ENCODE measurements at places on chromosomes 16 and 17.

GRCh38 chr17:42509841-42510240, 26.2 kb upstream of the NAGLU start:
- no peak for DNase-seq

GRCh38 chr17:73773702-73774101, 129.5 kb upstream of the SDK2 start:
- no peak for DNase-seq

DNA sequence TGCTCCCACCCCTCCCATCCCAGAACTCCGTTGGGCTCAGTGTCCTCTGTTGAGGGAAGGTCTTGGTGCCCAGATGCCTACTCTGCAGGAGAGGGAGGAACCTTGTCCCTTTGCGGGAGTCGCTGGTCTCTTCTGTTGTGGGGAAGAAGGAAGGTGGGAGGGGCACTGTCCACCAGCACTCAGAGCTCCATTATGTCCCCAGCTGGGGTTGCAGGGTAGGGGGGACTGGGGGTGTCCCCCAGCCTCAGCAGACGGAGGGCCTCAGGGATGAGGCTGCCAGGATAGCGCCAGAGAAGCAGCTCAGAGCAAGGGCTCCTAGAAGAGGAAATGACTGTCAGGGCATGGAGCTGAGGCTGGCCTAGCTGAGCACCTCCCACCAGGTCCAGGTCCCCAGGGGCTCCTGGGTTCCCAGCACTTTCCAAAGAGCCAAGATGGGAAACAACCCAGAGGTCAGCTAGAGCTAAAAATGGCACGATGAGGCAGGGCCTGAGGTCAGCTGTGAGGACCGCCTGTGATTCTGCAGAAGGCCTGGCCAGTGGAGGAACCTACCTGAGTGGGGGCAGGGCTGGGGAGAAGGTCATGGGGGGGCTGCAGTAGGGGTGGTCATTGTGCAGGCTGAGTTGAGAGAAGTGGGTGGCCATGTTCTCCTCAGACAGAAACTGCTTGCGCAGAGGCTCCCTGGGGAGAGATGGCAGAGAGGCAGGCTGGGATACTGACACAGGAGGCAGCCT, 893 bp downstream of the HCFC1R1 start:
- no peak for DNase-seq

DNA sequence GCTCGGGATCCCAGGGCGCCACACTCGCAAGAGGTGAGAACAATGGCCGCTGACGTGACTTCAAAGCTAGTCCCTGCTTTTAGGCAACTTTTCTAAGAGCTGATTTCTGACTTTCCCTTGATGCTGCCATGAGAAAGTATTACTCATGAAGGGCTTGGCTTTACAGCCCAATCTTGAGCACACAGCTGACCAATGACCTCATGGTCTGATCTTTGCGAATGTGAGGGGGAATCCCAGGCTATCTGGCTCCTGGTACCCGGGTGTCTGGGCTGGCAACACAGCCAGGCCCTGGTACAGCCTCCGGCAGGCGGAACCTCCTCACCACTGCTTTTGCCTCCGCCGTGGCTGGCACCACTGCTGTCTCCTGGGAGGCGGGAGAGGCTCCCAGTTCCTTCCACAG, 17.5 kb downstream of the NDUFAF8 start:
- DNase-seq = no peak

GRCh38 chr17:54968988-54969332, 395 bp downstream of the STXBP4 start:
- no peak for DNase-seq

DNA sequence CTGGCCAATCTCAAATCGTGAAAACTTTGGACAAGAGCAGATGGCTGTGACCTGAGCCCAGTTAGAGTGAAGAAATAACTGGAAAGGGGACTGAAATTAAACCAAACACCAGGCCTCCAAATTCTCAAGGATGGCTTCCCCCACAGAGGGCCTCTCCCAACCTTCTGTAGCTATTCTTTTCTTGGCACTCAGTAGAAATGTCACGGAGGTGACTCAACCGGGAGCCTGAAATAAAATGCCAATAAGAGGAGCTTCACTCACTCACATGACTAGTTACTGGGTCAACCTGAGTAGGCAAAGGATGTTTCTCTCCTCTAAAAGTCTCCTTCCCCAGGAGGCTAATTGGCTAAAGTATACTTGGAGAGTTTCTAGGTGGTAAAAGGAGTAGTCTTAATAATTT, 230.7 kb downstream of the MAF start:
- no peak for DNase-seq

DNA sequence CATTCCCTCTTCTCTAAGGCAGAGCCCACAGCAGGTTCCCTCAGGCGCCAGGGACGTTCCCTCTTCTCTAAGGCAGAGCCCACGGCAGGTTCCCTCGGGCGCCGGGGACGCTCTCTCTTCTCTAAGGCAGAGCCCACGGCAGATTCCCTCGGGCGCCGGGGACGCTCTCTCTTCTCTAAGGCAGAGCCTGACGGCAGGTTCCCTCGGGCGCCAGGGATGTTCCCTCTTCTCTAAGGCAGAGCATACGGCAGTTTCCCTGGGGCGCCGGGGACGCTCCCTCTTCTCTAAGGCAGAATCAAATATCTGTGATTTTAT, 24.3 kb downstream of the ACSF3 start:
- DNase-seq = no peak

DNA sequence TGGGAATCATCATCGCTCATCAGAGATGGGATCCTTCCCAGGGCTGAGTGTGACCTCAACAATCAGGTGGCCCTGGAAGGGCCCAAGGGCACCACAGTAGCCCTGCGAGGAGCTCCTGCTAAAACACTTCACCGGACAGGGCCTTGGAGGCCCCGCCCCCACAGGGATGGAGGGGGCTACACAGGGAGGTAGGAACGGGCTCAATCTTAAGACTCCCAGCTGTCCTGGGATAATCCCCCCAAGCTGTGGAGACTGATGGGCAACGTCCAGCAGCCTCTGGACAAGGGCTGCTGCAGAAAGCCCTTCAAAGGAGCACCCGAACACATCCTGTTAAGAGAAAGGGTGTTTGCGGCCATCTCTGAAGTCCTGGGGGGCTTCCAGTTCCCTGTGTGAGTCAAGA, 60.4 kb downstream of the ZNF423 start:
- DNase-seq = no peak

DNA sequence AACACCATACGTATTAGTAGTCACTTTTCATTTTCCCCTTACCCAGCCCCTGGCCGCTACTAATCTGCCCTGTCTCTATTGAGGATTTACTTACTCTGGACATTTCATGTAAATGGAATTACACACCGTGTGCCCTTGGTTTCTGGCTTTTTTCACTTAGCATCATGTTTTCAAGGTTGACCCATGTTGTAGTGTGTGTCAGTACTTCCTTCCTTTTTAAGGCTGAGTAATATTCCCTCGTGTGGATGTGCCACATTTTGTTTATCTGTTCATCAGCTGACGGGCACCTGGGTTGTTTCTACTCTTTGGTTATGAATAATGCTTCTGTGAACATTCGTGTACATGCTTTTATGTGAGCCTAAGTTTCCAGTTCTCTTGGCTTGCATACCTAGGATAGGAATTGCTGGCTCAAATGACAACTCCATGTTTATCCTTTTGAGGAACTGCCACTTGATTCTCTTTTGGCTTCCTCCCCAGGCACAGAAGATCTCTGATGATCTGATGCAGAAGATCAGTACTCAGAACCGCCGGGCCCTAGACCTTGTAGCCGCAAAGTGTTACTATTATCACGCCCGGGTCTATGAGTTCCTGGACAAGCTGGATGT, 7.7 kb downstream of the PSMD3 start:
- DNase-seq = no peak

DNA sequence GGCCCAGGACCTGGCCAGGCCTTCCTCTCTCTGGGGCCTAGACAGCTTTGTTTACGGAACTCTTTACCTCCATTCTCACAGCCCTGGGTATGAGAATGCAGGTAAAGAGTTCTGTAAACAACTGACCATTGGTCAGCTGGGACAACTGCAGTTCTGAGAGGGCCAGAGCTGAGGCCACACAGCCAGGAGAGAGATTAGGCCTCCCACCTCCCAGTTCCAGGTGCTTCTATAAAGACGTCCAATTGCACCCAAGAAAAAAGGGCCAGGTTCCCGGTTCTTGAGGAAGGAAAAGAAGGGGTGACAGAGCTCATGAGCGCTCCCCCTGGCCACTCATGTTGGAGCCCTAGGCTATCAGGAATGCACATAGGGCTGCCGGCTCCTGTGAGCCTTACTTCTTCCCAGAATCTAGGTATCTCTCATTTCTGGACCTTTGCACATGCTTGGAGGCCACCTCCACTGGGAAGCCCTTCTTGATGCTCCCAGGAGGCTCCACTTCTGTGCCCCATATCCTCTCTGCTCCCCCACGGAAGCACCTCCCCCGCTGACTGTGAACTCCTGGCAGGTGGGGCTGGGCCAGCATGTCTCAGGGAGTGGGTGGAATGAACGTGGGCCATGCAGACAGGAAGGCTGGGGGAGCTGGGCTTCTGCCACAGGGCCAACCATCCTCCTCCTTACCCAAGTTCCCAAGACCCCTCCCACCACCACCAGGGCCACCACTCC, 13.1 kb downstream of the CNGB1 start:
- DNase-seq = no peak

- no peak for DNase-seq
Observed at GRCh38 chr16:59540621-59541020, 806.5 kb upstream of the GOT2 start.

DNA sequence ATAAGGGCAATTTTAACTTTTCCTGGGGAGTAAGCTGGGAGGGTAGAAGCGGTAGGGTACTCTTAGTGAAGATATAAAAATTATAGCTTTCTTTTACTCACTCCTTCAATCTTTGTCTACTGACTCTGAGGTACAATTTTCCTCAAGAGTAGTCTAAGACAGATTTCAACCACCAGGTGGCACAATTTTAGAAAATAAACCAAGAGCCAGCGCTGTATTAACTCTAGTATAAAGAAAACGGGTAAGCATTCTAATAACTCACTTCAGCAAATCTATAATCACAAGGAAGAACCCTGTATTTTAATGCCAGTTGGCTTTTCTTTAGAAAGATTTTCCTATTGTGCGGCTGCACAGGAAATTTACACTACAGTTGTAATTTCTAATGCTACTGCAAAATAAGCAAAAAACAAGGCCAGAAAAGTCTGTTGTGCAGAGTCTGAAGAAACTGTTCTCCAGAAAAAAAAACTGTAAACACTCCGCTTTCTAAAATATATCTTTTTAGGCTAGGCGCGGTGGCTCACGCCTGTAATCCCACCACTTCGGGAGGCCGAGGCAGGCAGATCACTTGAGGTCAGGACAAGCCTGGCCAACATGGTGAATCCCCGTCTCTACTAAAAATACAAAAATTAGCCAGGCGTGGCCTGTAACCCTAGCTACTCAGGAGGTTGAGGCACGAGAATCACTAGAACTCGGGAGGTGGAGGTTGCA, 1.9 kb downstream of the CMC2 start:
- DNase-seq = peak; percentile 35

GRCh38 chr17:80005360-80006338, 30.0 kb downstream of the TBC1D16 start:
- DNase-seq = peak; percentile 58

GRCh38 chr17:64401941-64402340, 11.3 kb upstream of the PECAM1 start:
- no peak for DNase-seq

GRCh38 chr17:51028176-51028863, 92.3 kb downstream of the SPAG9 start:
- no peak for DNase-seq

GRCh38 chr16:49453021-49453420, 79.4 kb downstream of the C16orf78 start:
- no peak for DNase-seq

DNA sequence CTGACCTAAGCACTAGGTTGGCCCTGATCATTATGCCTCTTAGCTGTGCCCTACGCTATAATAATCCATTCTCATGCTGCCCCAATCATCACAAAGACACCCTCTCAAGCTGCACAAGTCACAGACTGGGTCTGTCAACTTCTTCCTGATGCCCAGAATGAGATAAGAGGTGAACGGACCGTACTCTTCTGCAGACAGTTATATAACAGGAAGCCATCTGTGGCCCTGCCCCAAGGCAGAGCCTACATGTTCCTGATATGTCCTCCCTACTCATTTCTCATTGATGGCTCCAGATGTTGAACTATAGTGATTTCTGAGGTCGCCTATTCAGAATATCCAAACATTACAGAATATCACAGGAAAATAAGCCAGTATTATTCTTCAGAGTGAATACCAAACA, 471.6 kb upstream of the ERCC4 start:
- DNase-seq = no peak

DNA sequence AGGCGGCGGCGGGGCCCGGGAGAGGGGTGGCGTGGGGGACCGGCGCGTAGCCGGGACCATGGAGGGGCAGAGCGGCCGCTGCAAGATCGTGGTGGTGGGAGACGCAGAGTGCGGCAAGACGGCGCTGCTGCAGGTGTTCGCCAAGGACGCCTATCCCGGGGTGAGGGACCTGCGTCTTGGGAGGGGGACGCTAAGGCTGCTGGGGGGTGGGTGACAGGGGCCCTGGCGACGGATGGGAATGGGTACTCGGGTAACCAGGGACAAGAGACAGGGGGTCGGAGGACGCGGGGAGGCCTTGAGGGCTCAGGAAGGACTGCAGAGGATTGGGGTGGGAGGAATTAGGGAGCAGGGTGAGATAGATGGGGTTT, 243 bp downstream of the RND2 start:
- peak; percentile 27 for DNase-seq

DNA sequence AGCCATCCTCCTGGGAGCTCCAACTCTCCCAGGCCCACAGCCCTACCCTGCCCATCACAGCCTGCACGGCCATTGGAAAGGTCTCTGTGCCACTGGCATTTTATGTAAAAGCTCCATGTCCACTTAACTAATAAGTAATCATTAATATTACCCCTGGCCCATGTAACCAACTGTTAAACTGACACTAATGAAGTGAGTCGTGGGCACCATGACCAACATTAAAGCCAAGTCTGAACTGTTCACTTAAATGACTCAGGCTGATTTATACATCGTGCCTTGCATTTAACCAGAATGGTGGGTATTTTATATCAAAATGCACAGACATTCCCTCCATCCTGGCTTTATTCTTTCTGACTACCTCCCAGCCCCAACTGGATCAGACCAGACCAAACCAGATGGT, 229.3 kb downstream of the SOX9 start:
- DNase-seq = no peak

- no peak for DNase-seq
Observed at GRCh38 chr17:46782250-46782953, 36.1 kb downstream of the WNT3 start.

DNA sequence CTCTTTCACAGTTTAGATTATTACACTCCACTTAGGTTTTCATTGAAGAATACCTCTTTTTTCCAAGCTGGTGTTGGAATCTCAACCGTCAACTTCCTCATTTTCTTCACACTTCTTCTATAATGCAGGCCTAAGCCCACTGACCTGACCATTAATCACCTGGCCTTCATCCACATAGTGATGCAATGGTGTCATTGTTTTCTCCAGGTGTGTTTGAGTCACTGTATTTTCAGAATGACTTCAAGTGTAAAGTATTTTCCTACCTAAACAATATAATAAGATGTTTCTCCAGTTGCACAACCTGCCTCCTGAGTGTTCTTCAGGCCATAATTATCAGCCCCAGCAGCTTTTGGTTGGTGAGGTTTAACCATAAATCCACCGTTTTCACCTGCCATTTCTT, 1675.1 kb downstream of the TP53TG3F start:
- DNase-seq = no peak

GRCh38 chr17:17645961-17646360, 35.3 kb upstream of the RAI1 start:
- DNase-seq = no peak

All from NCI-H1105 treated with DMSO at 0.1 percent for 48 hours (cell line).